Stimulated activated CD4-positive, alpha-beta T cell treated with anti-CD3 and anti-CD28 coated beads, Interleukin-4, amount 100 ng/mL, for 4 hours (primary cell): ENCODE measurements at places on chromosomes 11 and 22.
A peak's percentile ranks its signal among the peaks of the same experiment; 100 is the strongest.

GRCh38 chr11:72483412-72484186 lies 49.3 kb upstream of the CLPB start:
- no peak for DNase-seq

- no peak for DNase-seq
These were observed 247.7 kb downstream of the DDX10 start for GRCh38 chr11:108912581-108912980.

DNA sequence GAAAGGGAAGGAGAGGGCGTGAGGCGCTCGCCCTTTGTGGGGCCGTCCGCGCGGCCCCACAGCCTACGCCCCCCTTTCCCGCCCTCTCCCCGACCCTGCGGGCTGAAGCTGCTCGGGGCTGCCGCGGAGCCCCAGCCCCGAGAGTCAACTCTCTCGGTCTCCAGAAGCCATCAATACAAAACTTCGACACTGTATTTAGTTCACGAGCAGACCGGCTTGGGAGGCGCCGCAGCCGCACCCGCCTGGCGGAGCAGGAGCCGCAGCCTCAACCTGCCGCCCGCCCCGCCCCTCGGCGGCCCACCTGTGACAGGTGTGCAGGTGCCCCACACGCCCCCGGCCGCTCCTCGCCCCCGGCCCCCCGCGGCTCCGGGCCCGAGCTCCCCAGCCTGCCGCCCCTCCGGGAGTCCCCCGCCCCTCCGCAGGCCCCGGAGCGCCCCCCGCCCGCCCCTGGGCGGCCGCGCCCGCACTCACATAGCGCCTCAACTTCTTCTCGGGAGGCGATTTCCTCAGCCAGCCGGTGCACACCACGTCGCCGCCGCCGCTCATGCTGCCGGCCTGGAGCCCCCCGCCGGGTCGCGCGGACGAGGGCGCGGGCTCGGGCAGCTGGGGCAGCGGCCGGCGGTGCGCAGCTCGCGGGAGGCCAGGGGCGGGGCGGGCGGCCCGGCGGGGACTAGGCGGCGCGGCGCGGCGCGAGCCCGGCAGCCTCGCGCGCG lies at the start of gene GAB2:
GAB2 (minus strand) TSS at position 646 of the 713 bp plus-strand sequence; CDS start at position 546, 100 bp downstream.
- peak; percentile 5 for DNase-seq

DNA sequence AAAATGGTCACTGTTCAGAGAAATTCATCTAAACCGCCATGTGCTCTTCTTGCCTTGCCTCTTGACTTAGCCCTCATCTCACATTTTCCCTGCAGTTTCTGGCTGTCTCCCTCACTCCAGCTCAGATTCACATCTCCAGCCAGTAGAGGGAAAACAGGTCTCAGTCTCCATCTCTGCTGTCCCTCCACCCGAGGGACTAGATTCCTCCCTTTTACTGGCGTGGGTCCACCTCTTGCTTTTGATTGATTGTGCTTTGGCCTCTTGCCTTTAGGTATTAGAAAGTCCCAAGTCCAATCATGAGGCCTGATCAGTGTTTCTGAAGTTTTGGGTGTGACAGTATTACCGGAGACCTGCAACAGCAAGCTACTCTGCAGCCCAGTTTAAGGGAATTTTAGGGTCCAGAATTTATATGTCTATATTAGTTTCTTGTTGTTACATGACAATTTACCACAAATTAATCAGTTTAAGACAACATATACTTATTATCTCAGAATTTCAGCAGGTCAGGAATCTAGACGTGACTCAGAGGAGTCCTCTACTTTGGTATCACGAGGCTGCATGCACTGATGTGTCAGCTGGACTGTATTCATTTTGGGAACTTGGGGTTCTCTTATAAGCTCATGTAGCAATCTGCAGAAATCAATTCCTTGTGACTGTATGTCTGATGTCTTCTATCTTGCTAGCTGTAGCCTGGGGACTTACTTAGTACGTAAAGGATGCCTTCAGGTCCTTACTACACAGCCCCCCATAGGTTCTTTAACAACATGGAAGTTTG lies 805.2 kb upstream of the CCDC90B start:
- DNase-seq = no peak

- DNase-seq = no peak
These were observed 179.2 kb upstream of the ZBED5 start for GRCh38 chr11:11036848-11037732.

- no peak for DNase-seq
These were observed 538.3 kb upstream of the FAT3 start for GRCh38 chr11:91686281-91686680.
